ENCODE measurements at places on chromosomes 13 and 19.

DNA sequence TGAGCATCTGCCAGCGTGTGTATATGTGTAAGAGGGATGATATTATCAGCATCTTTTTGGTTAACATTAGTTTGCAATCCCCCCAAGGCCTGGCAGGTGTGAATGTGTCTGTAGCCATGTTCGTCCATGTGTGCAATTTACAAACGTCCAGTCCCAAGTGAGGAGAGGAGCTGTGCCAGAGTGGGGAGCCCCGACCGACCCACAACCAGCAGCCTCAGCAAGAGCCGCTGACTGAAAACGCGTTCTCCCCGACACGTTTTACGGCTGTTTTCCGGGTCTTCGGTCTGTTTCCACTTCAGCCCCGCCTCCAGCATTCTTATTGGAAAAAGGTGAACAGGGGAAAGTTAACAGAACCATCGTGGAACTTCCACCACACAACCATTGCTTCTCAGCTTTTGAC, 119.1 kb upstream of the SOX1 start:
- no peak for DNase-seq

DNA sequence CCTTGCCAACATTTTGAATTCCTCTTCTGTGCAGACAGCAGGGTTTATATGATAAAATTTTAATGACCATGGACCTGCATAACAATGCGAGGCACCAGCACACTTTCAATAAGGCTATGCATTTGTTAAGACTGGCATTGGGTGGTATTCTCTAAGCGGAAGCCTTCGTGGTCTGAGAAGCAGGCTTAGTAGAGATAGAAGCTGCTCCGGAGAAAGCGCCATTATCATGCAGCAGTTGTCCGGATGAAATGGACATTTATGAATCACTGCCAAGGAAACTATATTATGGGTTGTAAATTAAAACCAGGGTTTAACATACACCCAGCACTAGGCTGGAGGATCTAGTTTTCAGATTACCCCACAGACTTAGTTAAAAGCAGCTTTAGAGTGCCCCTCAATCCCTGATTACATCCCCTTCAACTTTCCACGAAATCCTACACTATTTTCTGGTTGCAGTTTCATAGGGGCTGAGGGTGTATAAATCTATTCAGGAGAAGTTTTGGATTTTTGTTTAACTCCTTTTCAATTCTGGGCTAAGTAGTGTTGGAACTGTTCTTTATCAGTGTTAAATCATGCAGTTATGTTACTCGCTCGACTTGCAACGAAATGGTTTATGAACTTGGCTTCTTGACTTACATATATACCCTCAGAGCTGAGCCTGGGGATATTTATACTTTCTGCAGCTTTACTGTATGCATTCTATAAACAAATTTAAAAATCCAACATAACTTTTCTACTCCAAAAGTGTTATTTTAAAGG, 193.3 kb downstream of the PCDH9 start:
- no peak for DNase-seq

- DNase-seq, result no peak
Observed at GRCh38 chr13:92838786-92839185, 387.8 kb upstream of the GPC6 start.

DNA sequence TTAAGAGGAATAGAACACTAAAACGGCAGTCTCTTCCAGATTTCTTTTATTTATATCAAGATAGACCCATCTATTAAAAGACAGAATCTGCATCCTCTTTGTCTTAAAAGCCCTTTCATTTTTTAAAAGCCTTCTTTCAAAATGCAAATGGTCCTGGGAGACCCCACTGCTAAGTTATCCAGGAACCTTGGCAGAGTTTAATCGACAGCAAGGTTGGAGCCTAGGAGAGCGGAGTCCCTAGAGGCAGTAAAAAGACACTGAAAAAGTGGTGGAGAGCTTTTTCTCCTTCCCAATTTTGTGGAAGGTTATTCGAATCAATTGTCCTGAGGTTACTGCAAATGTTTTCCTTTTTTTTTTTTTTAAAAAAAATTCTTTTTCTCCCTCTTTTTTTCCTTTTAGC, 294.7 kb downstream of the NALCN start:
- DNase-seq, result no peak

GRCh38 chr13:57988276-57988675, 356.7 kb downstream of the PCDH17 start:
- DNase-seq, result no peak

DNA sequence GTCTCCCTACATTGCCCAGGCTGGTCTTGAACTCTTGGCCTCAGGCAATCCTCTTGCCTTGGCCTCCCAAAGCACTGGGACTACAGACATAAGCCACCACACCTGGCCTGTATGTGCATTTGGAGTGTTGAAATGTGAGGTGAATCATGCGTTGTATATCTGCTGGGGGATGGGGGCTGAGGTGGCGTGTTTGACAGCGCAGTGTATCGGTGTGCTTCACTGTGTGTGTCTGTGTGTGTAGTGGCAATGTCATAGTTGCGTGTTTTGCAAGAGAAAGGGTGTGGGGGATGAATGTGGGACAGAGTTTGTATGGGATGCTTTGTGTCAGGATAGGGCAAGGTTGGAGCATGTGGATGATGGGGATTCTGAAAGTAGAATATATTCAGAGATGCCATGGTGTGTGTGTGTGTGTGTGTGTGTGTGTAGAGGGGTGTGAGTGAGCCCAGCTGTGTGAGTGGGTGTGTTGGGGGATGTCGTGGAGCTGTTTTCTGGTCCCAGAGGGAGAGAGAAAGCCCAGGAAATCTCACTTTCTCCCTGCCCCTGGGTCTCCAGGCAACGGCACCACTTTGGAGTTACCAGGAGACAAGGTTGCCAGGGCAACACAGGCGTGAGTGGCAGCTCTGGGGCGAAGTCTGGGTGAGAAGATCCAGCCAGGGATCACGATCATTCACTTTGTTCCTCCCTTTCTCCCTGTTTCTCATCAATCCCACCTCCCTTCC, 1.1 kb upstream of the SWSAP1 start:
- DNase-seq, result no peak

DNA sequence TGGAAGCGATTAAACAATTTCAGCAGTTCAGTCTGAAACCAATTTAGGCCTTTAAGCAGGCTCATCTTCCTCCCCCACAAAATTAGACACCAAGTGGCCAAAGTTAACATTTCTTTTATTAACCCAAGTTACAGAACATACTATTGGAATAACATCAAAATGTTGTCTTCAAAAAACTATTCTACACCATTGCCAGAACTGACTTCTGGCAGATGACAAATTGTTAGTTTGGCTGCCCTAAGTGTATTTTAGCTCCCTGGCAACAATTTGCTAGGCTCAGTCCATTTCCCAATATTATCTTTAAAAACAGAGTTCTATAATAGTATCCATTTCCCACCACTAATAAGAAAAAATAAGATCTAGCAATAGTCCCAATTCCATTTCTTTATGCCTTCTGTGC, 107.8 kb downstream of the SGCG start:
- DNase-seq, result no peak

DNA sequence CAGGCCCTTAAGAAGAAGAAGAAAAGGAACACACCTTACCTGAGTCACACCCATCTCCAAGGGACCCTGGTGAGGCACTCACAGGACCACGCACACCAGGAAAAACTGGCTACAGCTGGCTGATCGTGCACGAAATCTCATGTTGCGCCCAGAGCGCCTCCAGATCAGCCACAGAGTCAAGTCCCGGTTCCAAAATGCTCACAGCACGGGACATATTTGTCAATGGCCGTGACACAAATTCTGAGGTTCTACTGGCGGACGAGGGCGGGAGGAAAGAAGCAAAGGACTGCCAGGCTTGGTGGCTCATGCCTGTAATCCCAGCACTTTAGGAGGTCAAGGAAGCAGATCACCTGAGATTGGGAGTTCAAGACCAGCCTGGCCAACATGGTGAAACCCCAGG, 21.5 kb downstream of the SH3GL1 start:
- no peak for DNase-seq

GRCh38 chr13:76954538-76954937, 6.2 kb downstream of the ACOD1 start:
- DNase-seq, result no peak

- DNase-seq, result no peak
Observed at GRCh38 chr13:76027131-76027530, 391.0 kb downstream of the LMO7 start.

All from central memory CD8-positive, alpha-beta T cell (primary cell).